ENCODE measurements at places on chromosomes 12 and 14.

- DNase-seq: no peak
Observed at GRCh38 chr12:104733717-104734175, 224.3 kb downstream of the SLC41A2 start.

GRCh38 chr12:71694099-71694820 is 8.4 kb downstream of the TMEM19 start:
- DNase-seq: no peak

DNA sequence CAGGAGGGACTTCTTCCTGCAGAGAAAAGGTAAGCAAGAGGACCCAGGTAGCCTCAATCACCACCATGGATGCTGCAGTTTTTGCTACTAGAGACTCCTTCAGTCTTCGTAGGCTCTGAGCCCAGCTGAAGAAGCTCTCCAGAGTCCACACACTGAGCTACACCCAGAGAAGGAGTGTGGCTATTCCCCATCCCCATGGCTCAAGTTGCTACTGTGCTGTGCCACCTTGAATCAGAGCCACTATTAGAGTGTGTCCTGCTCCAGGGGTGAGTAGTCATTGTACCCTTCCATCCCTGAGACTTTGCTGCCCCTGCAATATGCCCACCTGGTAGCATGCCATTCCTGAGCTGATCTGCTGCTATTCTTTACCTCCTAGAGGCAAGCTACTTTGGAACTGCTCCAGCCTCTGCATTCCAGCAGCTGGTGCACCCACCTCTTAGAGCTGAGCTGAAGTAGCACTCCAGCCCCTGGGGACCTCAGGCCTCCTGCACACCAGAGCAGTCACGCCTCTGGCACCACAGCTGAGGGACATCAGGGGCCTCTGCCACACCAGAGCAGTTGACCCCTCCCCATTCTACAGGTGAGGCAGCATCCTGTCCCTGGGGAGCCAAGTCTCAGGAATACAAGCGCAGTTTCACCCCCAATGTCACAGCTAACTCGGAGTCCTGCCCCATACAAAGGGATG is 213.0 kb downstream of the TRHDE start:
- DNase-seq: no peak

DNA sequence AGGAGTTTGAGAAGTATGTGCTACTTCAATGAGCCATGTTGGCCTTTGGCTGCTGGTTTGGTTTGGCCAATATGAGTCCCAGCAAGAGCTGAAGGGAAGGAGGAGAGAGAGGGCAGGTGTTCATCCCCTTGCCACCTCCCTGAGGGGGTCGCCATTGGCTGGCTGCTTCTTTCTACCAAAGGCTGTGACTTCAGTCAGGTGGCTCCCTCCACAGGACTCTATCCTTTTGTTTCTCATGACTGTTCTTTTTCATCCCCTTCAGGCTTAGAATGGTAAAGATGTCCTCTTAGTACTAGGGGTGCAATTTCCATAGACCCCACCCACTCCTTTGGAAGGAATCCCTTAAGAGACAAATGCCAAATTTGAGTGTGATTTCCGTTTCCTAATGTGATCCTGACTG is 31.2 kb upstream of the OTOGL start:
- no peak for DNase-seq

GRCh38 chr12:53065975-53066931 is 12.9 kb downstream of the SPRYD3 start:
- DNase-seq: no peak

Data from keratinocyte (primary cell).